ENCODE measurements at places on chromosomes 16 and 17.

DNA sequence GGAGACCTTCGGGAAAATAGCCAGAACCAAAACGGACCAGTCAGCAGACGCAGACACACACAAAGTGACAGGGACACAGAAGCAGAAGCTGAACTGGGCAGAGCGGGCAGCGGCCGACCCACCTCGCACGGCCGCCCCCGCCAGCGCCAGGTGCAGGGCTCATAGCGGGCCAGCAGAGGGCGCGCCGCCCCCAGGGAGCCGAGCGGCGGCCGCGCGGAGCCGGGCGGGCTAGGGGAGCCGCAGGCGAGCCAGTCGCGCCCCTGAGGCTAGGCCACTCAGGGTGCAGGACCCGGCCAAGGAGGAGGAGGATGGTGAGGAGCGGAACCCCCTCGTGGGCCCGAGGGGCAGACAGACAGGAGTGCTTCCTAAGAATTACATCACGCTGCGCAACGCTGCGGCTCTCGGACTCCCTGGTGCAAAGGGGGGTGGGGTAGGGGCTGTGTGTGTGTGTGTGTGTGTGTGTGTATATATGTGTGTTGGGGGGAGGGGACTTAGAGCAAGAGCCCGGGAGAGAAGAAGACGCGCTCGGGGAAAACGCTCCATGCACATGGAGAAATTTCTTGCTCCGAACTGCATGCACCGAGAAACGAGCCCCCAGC is 913 bp upstream of the NOG start:
- peak; percentile 54 for DNase-seq

- DNase-seq, result no peak
These were observed 16.9 kb downstream of the ETV4 start for GRCh38 chr17:43528988-43529814.

- no peak for DNase-seq
These were observed 40.8 kb upstream of the BPTF start for GRCh38 chr17:67784364-67785121.

DNA sequence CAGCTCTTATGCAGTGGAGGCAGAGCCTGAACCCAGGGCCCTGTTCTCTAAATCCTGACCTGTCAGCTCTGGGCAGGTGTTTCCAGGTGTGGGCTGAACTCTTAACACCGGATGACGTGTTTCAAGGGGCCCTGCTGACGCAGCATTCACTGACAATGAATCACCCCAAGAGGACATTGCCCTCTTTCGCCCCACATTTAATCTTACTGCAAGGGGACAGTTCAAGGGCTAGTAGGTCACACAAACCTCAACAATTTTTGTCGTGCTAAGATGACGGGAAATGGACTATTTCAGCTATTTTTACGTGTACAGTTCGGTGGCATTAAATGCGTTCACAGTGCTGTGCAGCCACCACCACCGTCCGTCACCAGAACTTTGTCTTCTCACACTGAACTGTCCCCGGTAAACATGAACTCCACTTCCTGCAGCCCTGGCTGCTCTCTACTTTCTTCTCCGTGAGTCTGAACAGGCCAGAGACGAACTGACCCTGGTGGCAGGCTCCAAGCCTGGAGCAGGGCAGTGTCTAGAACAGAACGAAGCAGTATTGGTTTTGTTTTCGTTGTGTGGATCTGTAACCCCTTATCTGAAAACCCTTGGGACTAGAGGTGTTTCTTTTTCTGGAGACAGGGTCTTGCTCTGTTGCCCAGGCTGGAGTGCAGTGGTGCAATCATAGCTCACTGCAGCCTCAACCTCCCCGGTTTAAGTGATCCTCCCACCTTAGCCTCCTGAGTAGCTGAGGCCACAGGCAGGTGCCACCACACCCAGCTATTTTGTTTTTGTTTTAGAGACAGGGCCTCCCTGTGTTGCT is 88.4 kb upstream of the CIBAR2 start:
- DNase-seq, result no peak

DNA sequence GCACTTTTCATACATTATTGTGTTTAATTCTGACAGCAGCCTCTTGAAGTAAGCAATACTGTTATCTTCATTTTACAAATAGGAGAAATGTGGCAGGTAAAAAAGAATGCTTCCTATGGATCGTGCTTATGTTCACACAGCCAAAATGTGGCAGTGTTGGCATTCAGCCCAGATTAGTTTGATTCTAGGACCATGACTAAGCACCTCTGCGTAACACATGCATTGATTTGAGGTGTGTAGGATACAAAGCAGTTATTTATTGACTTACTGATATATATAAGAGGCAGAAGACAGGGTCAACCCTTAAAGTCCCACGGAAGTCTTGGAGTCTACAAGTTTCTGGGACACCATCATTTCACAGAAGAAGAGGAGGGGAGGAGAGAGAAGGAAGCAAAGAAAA is 1144.4 kb upstream of the GOT2 start:
- DNase-seq, result no peak

DNA sequence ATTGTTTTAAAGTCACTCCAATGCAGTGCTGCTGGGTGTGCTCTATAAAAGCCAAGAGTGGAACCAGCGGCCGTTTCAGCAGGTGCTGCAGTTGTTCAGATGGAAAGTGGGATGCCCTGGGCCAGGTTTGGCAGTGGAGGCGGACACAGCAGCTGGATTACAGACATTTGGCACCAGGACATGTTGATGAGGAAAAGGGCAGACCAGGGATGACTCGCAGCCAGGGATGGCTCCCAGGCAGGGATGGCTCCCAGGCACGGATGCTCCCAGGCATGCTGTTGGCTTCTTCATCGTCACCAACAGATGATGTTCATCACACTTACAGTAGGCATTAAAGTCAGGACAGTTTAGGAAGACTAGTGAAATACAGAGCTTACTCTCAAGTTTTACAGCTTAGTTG is 10.0 kb downstream of the GAN start:
- no peak for DNase-seq

DNA sequence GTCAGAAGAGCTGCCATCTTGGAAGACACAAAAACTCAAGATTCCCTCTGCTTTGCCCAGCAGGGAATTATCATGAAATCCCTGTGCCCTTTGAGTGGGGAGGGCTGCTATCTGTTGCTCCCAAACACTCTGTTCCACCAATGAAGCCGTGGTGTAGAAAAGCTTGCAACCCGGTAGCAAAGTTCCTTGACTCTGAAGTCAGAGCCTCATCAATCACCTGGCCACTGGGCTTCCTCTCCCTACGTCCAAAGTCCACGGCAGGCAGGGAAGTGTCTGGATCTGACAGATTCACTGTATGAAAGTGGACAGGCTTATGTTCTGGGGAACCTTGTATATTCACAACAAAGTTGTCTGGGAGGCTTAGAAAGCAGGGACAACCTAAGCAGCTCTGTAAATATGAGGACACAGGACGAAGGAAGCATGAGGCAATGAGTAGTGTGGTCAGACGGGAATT is 343.3 kb downstream of the SLC39A11 start:
- DNase-seq, result no peak

DNA sequence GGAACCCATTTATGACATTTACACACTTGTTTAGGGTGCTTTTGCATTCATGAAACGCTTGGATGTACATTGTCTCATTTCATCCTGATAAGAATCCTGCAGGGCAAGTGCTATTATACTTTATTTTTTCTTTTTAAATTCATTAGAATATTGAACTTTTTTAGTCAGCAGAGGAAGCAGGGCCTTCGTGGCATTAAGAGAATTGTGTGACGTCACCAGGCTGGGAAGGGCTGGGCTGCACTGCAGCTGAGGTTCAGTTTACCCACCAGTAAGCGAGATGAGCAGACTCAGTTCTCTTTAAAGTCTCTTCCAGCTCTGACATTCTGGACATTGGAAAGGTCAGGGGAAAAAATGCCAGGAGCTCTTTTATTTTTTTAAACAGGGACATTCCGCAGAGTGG is 159.0 kb downstream of the MRM1 start:
- no peak for DNase-seq

- no peak for DNase-seq
These were observed 61.4 kb upstream of the ARHGAP44 start for GRCh38 chr17:12727881-12728280.

GRCh38 chr16:10076037-10076436 is 106.2 kb downstream of the GRIN2A start:
- DNase-seq, result no peak

GRCh38 chr17:2055292-2056205 is 646 bp downstream of the HIC1 start:
- no peak for DNase-seq

- peak; percentile 79 for DNase-seq
These were observed 205.2 kb downstream of the RAB11FIP4 start for GRCh38 chr17:31596382-31597323.

DNA sequence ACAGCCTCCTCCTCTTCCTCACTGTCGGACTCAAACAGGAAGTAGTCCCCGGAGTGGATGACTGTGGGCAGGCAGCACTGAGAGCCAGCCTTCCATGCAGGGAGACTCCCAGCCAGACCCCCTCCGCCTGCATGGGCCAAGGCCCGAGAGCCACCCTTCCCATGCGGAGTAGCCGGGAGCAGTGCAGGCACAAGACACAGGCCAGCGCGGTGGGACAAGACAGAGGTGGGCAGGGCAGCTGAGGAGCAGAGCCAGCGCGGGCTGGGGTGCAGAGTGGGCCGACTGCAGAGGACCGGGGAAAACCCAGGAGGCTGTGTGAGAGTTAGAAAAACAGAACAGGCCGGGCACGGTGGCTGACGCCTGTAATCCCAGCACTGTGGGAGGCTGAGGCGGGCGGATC is 17.6 kb downstream of the CTU2 start:
- no peak for DNase-seq

DNA sequence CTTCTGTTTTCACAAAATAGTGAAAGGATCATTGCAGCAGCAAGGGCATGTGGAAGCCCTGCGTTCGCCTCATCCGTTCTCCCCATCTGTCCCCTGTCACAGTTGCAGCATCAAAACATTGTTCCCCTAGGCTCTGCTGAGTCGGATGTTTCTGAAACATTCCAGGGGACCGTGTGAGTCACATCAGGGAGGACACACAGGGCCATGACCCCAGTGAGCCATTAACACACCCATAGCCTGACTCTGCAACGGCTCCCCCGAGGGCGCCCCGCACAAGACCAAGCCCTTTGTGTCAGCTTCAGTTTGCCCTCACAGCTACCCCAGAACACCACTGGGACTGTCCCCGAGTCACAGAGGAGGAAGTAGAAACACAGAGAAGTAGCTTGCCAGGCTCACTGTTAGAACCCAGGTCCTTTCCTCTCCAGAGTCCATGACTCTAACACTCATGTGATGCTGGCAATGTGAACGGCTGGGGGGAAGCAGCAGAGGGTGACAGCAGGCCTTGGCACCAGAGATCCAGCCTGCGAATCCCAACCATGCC is 63.3 kb upstream of the HSBP1 start:
- peak; percentile 61 for DNase-seq

GRCh38 chr16:831571-832413 is 31.3 kb upstream of the GNG13 start:
- no peak for DNase-seq

GRCh38 chr17:75910699-75911098 is 6.0 kb upstream of the MRPL38 start:
- no peak for DNase-seq

GRCh38 chr16:30641378-30641982 is 9.3 kb upstream of the PRR14 start:
- no peak for DNase-seq
